ENCODE measurements at places on chromosomes 11 and 22.

GRCh38 chr11:66981976-66982578 lies 7.0 kb downstream of the C11orf86 start:
- DNase-seq: no peak

- DNase-seq: no peak
Observed at GRCh38 chr22:25853501-25854284, 111.7 kb downstream of the MYO18B start.

- no peak for DNase-seq
Observed at GRCh38 chr22:44532552-44532951, 34.5 kb upstream of the RTL6 start.

DNA sequence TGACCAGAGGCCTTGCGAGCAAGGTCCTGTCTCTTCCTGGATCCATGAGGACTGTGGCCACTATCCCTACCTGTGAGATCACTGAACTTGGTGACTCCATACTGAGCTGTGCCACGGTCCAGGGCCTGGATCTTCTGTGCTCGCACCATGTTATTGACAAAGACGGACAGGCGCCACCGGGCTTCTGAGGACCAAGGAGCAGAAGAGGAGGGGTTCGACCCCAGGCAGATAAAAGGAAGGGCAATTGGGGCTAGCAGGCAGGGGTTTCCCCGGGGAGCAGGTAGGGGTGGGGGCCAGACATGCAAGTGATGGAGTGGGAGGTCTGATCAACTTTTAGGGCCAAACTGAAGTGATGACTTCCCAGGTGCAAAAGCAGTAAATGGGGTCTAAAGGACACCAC lies 2.2 kb downstream of the CTSF start:
- DNase-seq: no peak

DNA sequence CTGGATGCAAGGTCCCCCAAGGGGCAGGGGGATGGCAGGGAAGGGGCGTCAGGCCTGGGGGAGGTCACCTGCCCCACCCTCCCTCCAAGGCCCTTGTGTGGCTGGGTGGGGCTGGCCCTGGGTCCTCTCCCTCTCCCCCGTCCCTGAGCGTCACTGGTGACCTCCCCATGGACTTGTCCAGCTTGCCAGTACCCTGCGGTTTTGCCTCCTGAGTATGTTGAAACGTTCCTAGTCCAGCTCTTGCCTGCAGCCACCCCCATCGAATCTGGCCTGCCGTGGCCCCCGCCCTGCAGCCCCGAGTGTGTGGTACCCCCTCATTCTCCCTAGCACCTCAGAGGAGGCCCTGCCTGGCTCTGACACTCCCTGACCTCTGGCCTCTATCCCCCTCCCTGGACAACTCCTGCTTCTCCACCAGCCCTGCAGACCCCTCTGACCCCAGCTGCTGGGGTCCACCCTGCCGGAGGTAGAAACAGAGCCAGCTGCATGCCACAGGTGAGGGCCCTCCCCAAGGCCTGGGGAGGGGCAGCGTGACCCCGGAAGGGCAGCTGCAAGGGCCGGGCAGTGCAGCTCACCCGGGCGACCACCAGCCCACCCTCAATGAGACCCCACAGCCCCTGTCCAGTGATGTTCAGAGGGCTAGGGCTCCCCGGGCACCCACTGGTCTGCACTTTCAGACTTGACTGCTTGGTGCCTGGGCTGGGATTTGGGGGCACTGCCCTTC lies 4.1 kb upstream of the MUC6 start:
- no peak for DNase-seq

- DNase-seq: peak; percentile 22
Observed at GRCh38 chr11:86182976-86183584, 61.5 kb upstream of the EED start.

- DNase-seq: no peak
Observed at GRCh38 chr22:22721681-22722354, 77.4 kb downstream of the GGTLC2 start.

DNA sequence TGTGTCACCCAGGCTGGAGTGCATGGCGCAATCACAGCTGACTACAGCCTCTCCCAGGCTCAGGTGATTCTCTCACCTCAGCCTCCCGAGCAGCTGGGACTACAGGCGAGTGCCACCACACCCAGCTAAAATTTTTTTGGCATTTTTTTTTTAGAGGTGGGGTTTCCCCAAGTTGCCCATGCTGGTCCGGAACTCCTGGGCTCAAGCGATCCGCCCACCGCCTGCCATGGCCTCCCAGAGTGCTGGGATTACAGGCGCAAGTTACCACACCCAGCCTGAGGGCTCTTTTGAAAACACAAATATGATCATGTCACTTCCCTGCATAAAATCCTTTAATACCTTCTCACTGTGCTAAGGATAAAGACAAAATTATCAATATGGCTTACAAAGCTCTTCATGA lies 88.1 kb downstream of the MAML2 start:
- no peak for DNase-seq

DNA sequence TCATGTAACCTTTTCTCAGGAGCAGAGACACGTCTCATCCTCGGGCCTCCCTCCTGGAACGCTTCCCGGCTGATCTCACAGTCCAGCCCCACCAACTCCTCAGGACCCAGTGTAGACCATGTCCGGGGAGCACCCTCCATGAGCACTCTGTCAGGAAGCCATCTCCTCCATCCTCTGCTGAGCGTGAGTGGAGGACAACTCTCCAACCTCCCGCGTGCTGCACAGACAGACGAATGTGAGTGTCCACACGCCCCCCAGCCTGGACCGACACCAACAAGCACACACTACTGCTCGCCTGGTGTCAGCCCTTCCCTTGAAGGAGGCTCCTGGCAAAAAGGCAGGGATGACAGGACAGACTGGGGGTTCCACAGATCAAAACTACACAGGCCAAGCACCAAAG lies 86.6 kb downstream of the SHANK2 start:
- DNase-seq: no peak
